ENCODE measurements at places on chromosomes 16 and 17.

DNA sequence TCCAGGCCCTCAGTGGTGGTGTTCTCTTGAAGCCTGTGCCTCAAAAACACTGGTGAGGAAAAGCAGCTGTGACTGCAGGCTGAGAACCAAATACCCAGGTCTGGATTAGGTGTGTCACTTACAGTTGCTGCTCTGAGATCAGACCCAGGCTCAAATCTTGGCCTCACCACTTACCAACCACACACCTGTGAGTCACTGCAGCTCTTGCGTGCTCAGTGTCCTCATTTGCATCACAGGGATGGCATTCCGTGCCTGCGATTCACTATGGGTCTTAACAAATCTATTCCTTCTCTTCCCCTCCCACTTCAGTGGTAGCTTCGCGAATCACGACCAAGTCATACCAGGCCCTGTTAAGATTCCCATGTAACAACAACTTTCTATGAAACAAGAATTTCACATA, 233.4 kb upstream of the HSBP1 start:
- DNase-seq, result no peak

DNA sequence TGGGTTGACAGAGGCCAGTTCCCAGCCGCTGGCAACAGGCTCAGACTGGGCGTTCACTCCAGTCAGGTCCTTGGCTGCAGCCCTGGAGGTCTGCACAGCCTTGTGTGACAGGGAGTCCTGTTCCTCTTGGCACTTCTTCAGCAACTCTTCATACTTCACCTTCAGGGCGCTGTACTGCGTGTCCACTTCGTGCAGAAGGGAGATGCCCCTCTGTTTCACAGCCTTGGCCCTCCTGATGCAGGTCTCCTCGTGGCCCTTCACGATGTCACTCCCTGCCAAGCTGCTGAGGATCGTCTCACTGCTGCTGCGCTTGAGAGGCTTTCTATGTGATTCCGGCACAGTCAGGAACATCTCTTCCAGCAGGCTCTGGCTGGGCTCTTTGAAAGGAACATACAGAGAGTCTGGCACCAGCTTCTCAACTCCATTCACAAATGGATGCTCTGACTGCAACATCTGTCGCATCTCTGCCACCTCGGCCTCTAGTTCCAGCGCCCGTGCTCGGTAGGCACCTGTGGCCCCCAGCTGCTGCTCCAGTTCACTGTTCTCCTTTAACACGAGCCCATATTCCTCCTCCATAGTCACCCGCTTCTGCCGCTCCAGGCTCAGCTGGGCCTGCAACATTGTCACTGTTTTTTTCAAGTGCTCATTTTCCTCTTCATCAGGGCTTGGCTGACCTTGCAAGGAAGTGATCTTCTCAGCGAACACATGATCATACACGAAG, 27.2 kb downstream of the CDR2 start:
- no peak for DNase-seq

GRCh38 chr17:48236681-48237134, 129.1 kb downstream of the SNX11 start:
- no peak for DNase-seq

GRCh38 chr17:3026125-3026855, 37.1 kb downstream of the OR1D5 start:
- DNase-seq, result no peak

DNA sequence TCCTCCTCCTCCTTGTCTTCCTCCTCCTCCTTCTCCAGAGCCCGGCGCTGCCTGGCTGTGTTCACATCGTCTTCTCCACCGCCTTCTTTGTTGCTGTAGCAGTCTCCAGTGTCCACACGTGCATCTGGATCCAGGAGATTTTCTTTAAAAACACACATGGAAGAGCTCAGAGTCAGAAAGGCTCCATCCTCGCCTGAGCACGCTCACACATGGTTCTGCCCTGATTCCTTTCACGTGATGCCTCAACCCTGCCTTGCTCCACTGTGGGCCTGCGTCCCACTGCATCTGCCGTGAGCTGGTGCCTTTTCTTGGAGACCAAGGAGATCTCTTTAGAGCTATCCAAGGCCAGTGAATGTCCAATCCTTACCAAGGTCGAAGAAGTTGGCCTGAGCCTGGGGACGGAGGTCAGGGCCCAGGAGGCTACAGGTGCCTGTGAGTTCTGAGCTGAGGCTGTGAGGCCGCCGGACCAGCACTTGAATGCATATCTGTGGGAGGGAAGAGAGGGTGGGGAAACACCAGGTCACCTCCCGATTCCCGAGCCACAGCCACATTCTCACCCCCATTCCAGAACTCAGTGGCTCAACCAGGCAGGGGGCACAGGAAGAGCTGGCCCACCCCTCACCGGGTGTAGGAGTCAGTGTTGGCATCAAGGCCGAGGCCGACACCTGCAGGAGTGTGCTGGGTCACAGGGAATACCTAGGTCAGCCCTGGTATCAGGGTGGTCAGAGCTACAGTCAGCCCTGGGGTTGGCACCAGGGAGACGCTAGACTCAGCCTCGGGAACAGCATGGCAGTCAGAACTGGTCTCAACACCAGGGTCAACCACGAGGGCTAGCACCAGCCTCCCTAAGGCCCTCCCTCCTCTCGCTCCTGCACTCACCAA, 37.6 kb downstream of the HASPIN start:
- DNase-seq, result no peak

DNA sequence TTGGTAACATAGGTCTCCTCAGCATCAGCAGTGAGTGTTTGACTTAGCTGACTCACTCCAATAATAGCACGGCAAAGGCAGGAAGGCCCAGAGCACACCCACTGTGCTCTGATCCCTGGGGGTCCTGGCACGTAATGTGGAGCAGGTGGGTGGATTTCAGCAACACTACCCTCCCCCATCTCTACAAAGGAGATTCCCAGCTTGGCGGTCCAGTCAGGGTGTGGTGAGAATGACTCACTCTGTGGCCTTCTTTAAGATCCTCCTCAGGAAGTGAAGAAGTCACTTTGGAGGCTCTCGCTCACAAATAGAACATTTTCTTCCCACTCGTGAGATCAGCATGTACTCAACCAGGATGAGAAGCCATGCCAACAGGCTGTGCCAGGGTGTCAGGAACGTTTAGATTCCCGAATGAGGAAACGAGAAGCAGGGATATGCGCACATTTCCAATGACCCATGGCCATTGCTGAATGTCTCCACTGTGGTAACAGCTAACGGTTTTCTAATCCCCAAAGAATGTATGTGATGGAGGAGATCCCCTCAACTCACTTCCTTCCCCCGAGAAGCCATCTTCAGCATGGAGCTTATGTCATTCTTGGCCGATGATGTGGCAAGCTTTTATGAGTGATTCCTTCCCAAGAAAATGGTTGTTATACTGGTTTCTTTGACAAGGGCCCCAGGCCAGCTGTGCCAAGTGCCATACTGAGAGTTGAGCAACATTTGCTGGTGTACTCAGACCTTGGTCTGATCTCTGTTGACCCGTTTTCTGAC, 365.2 kb downstream of the C16orf95 start:
- DNase-seq, result no peak

GRCh38 chr16:8458481-8459046, 131.7 kb downstream of the TMEM114 start:
- no peak for DNase-seq

DNA sequence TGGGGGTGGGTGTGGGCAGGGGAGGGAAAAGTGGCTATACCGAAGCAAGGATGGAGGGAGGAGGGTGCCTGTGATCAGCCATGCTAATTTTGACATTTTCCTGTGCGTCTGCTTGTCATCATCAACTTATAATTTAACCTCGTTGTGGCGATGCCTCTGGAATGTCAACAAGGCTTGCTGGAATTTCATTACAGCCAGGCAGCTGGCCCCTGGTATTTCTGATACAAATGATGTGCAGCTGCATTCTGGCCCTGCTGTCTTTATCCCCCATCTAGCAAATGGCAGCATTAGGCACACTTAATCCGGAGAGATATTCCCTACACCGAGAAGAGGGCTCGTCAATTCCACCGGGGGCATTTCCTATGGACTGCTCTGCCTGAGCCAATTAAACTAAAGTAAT, 278.3 kb upstream of the CCL2 start:
- DNase-seq, result no peak

Measured in activated T-cell treated with anti-CD3 and anti-CD28 coated beads for 1 hour (primary cell).